Omental fat pad (tissue), 4 donors: ENCODE measurements at places on chromosomes 3 and 15. TPM values are rescaled to one million over a fixed set of nuclear protein-coding genes. Genes with fewer than 3 reads are reported as not detected.

DNA sequence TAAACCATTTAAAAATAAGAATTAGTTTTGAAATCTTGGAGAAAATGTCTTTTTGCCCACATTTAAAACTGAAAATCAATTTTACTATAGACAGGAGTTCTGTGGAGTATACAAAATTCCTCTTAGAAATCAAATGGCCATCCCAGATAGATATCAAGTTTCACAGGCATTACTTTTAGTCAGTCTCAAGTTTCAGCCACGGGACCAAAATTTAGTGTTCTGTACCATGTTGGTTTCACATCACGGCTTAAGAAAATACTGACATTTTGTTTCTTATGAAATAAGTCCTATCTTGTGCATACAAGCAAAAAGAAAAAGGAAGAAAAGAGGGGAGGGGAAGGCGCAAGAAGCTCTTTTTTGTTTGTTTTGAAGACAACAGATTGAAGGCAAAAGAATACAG is 45.7 kb downstream of the EIF2AK4 start:
- DNase-seq, result no peak

GRCh38 chr3:71916747-71917369 is 131.9 kb upstream of the PROK2 start:
- DNase-seq, result no peak

- DNase-seq, result no peak
Observed at GRCh38 chr3:46897829-46898320, 20.4 kb downstream of the PTH1R start.

- no peak for DNase-seq
Observed at GRCh38 chr3:184261270-184261853, at the start of gene CAMK2N2. Gene CAMK2N2 (minus strand): TSS chr3:184261553. CDS start chr3:184261285, 268 bp downstream.

GRCh38 chr3:169028716-169029115 is 634.8 kb downstream of the MECOM start:
- DNase-seq, result no peak

DNA sequence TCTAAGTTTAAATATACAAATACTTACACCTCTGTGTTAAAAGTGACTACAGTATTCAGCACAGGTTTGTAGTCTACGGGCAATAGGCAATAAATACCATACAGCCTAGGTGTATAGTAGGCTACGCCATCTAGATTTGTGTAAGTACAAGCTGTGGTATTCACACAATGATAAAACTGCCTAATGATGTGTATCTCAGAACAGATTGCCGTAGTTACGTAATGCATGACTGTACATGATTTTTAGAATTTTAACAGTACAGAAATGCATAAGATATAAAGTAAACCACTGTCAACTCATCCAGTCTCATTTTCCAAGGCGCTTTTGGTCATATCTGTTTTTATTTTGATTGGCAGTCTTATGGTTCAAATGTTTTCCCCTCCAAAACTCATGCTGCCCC is 365.7 kb downstream of the CTNNB1 start:
- DNase-seq, result no peak

- no peak for DNase-seq
Observed at GRCh38 chr3:69647511-69648110, 91.7 kb upstream of the MITF start.

IGDCC3 gene
- total RNA-seq, result not detected

DNA sequence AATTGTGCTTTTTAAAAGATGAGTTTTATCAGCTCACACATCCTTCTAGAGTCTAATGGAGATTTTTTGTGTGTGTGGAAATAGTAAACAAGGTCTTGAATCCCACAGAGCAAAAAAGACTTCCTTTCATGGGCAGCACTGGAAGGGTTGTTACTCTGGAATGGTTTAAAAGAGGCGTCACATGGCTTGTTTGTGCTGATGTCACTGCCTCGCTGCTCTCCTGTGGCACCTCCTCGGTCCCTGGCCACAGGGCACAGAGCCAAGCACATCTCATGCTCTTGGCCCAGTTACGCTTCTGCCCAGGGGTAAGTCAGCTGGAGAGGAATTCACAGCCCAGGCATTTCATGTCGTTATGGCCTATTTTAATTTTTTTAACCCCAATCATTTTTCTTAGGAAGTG is 53.2 kb downstream of the PGPEP1L start:
- no peak for DNase-seq

- no peak for DNase-seq
Observed at GRCh38 chr3:194540274-194540905, 53.6 kb upstream of the ATP13A3 start.

GP5 gene
- total RNA-seq, result 0.96 TPM

ARHGAP31 gene
- 14.4 TPM for total RNA-seq

DNA sequence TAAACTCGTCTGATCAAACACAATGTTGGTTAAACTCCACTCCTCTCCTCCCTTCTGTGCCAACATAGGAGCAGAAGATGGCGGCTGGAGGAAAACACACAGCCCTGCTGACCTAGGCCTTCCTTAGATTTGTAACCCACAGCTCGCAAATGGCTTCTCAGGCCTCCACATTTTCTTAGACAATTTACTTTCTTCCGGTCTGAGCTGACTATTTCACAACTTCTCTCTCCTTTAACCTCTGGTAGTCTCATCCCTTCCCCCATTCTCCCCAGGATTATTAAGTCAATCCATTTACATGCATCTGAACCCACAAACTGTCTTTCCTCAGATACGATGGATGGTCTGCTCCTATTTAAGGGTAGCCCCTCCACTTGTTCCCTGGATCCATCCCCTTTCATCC is 25.7 kb upstream of the ULK4 start:
- no peak for DNase-seq

GRCh38 chr3:9782770-9783169 is 9.5 kb downstream of the TADA3 start:
- no peak for DNase-seq

DNA sequence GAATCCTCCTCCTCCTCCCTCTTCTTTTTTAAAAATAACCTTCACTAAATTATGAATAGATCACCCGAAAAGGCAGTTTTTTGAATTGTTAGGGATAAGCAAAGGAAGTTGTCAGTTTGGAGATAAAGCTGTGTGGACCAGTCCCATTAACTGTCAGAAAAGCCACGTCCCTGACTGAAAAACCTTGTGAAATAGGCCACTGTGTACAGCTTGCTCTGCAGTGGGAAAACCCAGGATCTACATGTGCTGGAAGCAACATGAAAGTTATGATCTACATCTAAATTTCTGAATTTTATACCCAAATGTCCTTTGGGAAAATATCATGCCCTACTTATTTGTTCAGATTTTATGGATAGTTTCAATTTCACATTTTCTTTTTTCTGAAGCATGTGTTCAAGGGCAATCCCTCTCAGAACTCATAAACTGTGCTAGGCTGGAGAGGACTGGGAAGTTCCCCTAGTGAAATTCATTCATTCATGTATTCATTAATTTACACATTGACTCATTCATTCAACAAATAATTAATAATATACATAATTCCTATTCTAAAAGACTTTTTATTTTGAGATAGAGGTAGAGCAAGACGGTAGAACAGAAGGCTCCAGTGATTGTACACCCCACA is 149.5 kb downstream of the SLC9A9 start:
- DNase-seq, result no peak

GRCh38 chr15:41994171-41994650 is 21.9 kb upstream of the EHD4 start:
- DNase-seq, result no peak

DNA sequence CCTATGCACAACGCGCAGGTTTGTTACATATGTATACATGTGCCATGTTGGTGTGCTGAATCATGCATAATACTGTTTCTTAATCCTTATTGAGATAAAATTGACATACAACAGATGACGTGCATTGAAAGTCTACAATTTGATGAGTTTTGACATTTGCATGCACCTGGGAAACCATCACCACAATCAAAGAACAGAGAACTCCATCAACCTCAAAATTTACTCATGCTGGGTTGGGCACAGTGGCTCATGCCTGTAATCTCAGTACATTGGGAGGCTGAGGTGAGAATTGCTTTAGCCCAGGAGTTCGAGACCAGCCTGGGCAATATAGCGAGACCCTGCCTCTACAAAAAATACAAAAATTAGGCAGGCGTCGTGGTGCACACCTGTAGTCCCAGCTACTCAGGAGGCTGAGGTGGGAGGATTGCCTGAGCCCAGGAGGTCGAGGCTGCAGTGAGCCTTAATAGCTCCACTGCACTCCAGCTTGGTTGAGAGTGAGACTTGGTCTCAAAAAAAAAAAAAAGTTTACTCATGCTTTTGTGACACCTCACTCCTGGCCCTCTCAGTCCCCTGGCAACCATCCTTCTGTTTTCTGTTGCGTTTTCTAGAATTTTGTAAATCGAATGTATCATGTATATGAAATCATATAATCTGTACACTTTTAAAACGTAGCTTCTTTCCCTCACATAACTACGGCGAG is 56.6 kb downstream of the BHLHE40 start:
- DNase-seq, result no peak

DNA sequence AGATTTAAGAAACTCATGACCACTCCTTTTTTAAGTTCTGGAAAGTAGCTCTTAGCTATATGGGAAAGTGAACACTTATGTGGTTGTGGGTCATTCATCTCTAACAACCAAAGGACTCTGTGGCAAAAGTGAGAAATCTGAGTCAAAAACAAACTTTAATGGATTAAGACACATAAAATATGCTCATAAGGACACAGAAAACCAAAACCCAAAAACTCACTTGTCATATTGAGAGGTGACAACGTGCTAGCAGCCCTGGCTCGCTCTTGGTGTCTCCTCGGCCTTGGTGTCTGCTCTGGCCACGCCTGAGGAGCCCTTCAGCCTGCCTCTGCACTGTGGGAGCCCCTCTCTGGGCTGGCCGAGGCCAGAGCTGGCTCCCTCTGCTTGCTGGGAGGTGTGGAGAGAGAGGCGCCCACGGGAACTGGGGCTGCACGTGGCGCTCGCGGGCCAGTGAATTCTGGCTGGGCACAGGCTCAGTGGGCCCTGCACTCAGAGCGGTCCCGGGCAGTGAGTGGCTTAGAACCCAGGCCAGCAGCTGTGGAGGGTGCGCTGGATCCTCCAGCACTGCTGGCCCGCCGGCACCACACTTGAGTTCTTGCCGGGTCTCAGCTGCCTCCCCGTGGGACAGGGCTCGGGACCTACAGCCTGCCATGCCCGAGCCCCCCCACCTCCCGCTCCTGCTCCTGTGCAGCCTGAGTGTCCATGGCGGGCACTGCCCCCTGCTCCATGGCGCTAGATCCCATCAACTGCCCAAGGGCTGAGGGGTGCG is 30.3 kb upstream of the SKIL start:
- no peak for DNase-seq

COL7A1 gene
- 1.8 TPM for total RNA-seq

GRCh38 chr15:69373406-69373805 is 40.7 kb upstream of the KIF23 start:
- DNase-seq, result no peak

GRCh38 chr15:50751394-50751793 is 14.1 kb downstream of the SPPL2A start:
- no peak for DNase-seq

DNA sequence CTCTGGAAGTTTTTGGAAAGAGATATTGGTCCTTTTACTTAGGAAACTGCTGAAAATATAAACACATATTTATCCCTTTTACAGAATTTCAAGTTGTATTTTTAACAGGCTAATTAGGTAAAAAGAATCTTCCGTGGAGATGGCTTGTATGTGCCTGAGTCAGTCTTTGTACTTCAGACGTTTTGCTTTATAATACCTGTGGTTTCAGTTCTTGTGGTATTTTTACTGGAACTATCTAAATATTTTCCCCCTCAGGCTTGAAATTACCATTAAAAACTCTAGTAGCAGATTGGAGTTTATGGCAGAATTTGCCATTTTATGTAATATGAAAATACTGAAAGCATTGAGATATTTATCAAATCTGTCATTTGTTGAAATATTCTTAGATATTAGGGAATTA is 151.6 kb upstream of the CGNL1 start:
- no peak for DNase-seq

DNA sequence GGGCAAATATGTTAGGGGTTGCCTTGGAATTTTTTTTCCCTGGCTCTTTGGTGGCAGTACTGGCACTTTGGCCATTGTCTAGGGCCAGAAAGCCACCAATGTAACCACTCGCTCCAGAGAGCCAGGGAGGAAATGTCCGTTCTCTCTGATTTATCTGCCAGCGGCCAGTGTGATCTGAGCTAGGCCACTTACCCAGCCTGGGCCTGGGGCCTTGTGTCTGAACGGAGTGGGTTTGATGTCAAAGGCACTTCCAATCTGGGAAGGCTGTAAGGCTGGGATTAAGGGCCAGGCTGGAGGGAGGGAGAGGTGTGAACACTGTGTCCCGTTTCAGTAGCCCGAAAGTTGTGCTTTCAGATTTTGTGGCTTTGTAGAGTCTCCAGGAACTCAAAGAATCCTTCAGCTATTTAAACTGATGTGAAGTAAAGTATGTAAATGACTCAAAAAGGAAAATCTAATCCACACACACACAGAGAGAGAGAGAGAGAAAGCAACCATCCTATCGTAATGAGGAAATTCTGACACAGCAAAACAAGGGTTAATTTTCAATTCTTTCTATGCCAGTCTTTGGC is 271.0 kb downstream of the PDZRN3 start:
- no peak for DNase-seq

- no peak for DNase-seq
Observed at GRCh38 chr3:168964736-168965135, 698.8 kb downstream of the MECOM start.

GRCh38 chr15:69659454-69660050 is 206.9 kb downstream of the RPLP1 start:
- no peak for DNase-seq

C15orf62 gene
- total RNA-seq, result 1.3 TPM
